Left ventricle myocardium inferior (tissue), 1 donor: ENCODE measurements at places on chromosomes 6 and 20.

- DNase-seq, result no peak
Observed at GRCh38 chr6:193773-194310, 98.4 kb upstream of the DUSP22 start.

DNA sequence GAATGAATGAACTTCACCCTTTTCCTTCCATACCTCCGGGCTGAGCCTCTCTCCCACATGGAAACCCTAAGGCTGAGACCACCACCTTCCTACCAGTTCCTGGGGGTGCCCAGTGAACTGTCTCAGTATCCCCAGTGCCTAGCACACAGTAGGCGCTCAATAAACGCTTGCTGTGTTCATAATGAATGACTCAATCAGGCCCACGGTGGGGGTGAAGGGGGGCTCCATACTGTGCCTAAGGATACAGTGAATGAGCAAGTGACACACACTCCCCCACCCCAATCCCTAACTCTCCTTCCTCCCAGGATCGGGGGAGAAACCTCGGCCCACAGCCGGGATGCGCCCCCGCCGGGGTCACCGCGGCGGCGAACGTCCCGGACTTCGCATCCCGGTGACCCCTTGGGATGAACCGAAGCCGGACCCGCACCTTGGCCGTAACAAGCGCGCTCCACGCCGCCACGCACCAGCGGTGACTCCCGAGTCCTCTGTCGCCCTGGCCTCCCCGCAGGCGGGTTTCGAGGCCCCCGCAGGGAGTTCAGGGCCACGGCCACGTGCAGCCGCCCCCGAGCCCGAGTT, 592 bp downstream of the KCNG1 start:
- no peak for DNase-seq

DNA sequence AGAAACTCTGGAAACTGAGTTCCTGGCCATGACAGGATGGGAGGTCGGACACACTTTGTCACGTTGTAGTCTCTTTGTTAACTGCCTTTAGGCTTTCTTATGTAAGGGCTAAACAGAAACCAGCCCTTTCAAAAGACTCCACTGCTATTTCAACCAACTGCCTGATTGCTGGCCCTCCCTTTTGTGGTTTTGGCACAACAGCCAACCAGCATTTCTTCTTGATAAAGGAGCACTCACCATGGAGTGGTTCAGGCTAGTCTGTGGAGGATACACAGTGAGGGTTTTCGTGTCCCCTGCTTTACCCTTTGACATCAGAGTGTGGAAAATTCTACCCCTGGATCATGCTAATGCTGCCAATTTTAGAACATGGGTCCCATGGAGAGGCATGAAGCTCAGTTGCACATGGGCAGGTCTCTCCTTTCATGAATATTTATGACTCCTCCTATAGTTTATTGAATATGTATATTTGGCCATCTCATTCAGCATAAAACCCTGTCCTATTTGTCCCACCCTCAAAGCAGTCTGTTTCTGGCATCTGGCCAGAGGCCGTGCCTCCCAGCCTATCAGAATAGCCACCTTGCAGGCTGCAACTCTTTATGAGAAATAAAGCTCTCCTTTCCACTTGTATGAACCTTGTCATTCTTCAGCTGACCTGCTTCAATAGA, 148.3 kb downstream of the HS3ST5 start:
- no peak for DNase-seq

DNA sequence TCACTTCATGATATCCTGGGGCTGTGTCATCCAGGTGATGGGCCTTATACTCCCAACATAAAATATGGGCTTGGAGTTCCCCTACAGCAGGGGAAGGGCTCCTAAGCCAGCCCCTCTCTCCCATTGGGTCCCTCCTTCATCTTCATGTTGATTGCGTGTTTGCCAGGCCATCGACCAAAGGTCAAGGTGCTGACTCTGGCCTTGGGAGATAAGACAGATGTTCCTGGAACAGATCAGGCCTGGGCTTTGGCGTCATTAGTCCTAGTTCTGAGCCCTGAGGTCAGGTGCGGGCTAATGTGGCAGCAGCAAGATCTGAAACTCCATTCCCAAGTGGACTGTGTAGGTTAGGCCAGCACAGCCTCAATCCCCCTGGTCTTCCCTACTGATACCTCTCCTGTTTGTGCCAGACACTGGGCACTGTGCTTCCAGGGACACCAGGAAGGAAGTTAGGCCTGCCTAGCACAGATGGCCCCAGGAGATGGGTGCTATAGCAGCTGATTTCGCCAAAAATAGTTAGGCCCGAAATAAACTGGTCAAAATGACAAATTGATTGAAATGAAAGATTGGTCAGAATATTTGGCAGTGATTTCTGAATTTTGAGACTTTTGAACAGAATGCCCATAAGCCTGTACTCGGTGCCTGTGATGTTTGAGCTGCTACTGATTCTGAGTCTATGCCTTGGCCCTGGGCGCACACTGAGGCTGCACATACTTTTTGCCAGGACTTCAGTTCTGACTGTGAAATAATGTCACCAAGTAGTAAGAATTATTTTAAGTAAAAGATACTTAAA, 28.8 kb downstream of the EPB41L1 start:
- DNase-seq, result no peak

- DNase-seq, result no peak
Observed at GRCh38 chr6:83051377-83052172, 14.1 kb downstream of the UBE3D start.

DNA sequence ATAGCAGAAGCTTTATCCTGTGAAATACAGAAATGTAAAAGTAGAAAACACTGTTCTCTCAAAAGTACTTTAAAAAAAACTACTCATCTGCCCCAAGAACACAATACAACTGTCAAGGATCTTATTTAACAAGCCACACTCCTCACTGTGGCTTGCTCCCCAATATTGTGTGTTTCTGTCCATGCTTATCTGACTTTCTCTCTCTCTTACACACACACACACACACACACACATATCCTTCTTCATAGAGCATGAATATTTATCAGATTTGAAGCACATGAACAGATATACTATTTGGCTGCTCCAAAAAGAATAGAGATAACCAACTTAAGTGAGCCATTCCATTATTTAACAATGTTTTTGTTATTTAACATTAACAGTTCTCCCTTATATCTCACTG, 3.6 kb upstream of the PHIP start:
- DNase-seq, result no peak

DNA sequence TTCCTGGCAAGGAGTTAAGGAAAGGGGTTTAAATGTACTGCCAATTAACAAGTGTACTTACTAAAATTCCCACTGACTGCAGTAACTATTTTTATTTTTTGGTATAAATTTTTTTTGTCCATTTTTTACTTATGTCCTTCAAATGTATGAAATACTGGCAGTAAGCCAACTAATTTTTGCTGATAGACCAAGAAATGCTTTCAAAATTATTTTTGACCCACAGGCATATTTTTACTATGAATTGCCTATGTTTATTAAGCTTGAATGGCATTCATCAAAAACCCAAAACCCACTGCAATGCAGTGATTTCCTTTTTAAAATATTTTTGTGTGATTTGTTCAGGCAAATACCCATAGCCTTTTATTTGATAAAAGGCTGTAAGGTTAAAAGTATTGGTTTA, 560.1 kb downstream of the UTRN start:
- no peak for DNase-seq

GRCh38 chr20:20216941-20217340, 151.0 kb upstream of the INSM1 start:
- DNase-seq, result no peak

GRCh38 chr20:44081476-44081875, 105.5 kb downstream of the JPH2 start:
- DNase-seq, result no peak

DNA sequence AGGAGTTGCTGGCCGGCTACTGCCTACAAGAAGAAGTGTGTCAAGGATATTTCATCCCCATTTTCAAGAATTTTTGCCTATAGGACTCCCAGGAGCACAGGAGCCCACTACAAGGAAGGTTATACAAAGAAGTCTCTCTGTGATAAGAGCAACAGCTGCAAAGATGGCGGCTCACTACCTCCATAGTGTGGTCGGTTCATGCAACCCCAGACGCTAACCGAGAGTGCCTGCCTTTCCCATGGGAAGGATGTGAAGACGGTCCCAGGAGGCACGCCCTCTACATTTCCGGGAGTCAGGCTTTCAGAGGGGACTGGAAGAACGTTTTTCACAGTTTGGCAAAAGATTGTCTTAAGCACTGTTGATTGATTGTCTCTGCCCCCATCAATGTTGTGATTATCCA, 816.3 kb downstream of the QKI start:
- DNase-seq, result no peak

GRCh38 chr6:819122-819521, 126.2 kb upstream of the EXOC2 start:
- no peak for DNase-seq

DNA sequence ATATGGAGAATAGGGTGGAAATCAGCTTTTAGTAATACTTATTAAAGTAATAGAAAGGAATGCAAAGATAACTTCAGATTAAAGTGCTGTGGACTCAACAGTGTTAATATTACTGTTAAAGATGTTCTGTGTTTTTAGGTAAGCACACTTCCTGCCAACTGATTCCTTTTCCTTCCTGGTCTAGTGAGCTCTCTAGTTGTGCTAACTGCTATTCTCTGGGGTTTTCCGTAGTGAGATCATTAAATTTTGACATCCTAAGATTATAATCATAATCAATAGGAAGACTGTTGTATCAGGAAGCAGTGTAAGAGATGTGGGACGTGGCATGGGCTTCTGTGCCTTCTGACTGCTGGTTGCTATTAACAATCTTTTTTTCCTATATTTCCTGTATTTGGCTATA, 1.2 kb upstream of the TMEM217 start:
- no peak for DNase-seq

GRCh38 chr6:12047304-12047703, 35.2 kb downstream of the HIVEP1 start:
- no peak for DNase-seq

- no peak for DNase-seq
Observed at GRCh38 chr20:51500936-51501335, 41.6 kb downstream of the NFATC2 start.

- no peak for DNase-seq
Observed at GRCh38 chr6:102549221-102549874, 1155.8 kb downstream of the GRIK2 start.

- no peak for DNase-seq
Observed at GRCh38 chr6:56848105-56848504, 106.8 kb upstream of the BEND6 start.

DNA sequence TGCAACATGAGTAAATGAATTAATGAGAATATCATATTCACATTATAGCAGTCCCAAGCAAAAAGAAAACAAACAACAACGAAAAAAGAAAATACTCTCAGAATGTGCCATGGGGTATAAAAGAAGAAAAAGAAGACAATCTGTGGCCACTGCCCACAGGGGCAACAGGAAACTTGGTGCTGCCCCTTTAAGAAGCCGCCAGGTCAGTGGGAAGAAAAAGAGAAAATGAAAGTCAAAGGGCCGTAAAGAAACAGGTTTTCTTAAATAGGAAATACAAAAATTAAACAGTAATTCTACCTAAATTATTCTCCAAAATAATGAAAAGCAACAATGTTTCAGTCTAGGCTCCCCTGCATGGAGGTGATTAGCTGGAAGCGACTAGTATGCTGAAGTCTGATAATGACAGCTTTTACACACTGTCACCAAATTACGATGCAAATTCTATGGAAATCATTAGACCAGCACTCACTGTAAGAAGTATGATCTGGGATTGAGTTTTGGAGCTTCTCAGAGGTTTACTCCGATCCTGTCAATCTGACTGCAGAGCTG, 23.6 kb downstream of the GMDS start:
- DNase-seq, result no peak

GRCh38 chr20:23647346-23647745, 9.6 kb upstream of the CST3 start:
- no peak for DNase-seq

- DNase-seq, result no peak
Observed at GRCh38 chr6:40506954-40507353, 80.2 kb downstream of the LRFN2 start.

- no peak for DNase-seq
Observed at GRCh38 chr20:47776639-47777038, 8.6 kb downstream of the SULF2 start.

DNA sequence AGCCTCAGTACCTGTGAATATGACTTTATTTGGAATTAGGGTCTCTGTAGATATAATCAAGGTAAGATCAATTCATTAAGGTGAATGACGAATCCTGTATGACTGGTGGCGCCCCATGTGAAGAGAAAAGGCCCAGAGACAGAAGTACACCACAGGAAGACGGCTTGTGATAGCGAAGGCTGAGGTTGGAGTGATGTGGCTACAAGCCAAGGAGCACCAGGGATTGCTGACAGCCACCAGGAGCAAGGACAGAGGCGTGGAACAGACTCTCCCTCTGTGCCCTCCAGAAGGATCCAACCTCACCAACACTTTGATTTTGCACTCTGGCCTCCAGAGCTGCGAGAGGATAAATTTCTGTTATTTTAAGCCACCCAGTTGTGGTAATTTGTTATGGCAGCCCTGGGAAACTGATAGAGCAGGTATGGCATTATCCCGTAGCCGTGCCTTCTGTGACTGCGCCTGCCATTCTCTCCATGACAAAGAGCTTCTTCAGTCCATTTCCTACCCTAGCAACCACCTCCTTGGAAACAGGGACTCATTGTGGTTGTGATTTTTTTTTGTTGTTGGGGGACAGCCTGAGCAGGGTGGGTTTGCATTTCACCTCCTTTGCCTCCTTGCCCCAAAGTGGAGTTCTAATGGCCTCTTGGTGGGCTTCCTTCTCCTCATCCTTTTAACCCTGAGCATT, 29.6 kb downstream of the PTK7 start:
- DNase-seq, result no peak

DNA sequence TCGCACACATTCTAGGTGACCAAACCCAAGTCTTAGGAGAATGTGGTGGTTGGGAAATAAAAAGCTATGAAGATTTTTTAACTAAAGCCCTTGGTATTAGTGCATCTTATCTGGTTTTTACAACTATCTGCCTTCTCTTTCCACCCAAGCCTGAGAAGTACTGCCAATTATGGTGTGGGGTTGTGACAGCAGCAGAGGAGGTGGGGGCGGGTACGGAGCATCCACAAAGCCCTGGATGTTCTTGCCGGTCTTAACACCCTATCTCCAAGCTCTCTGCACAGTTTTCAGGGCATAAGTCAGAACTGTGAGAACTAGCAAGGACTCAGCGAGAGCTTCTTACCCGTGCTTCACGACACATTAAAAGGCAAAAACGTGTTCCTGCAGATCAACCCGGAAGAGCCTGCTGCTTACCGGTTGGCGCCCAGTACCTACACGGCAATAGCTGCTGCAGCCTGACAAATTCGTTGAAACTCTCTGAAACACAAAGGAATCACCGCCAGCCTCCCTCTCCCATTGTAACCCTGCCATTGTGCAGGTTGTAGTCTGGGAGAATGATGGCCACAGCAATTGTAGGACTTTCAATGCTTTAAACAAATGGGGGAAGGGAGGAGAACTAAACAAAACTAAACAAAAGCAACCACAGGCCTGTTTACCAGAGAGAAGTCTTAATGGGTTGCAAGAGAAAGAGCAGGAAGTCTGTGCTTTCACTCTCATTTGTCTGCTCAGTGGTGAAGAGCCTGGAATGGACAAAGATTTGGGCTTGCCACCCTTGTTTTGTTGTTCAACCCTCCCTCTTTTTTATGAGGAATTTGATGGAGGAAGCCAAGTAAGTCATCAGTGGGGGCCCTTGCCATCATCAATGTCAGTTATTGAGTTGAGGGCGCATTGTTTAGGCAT, 461.0 kb upstream of the JARID2 start:
- DNase-seq, result no peak

- DNase-seq, result peak; percentile 73
Observed at GRCh38 chr6:6724539-6725467, 136.3 kb downstream of the LY86 start.
